Brain pericyte (primary cell): ENCODE measurements at places on chromosomes 2 and 18.

GRCh38 chr18:24754583-24755253 is 294.3 kb downstream of the HRH4 start:
- no peak for DNase-seq

DNA sequence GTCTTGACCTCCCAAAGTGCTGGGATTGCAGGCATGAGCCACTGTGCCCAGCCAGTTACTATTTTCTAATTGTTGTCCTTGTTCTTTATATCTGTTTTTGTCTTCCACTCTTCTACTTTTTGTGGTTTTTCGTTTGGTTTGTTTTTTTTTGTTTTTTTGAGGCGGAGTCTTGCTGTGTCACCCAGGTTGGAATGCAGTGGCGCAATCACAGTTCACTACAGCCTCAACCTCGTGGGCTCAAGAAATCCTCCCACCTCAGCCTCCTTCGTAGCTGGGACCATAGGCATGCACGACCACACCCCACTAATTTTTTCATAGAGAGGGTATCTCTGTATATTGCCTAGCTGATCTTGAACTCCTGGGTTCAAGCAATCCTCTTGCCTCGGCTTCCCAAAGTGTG is 100.7 kb downstream of the EHBP1 start:
- no peak for DNase-seq

DNA sequence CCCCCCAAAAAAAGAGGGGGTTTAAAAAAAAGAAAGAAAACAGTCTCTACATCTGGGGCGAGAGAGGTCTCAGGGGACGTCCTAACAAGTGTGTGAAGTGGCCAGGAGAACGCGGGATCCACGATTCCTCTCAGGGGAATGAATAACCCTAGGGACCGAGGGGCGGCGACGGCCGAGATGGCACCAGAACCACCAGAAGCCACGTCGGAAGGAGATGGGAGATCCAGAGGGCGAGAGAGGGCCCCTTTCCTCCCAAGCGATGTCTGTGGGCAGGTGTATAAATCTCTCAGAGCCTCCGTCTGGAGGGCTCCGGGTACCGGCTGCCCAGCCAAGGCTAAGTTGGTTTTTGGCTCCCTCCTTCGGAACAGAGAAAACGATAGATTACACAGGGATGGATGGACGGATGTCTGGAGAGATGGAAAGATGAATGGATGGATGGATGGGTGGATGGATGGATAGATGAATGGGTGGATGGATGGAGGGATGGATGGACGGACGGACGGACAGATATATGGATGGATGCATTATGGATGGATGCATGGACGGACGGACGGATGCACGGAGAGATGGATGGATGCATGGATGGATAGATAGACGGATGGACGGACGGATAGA is 1.7 kb downstream of the EPHA4 start:
- DNase-seq: no peak

GRCh38 chr2:237742614-237743013 is 56.0 kb upstream of the RBM44 start:
- DNase-seq: no peak
